ENCODE measurements at places on chromosomes 2 and 18. TPM values are rescaled to one million over a fixed set of nuclear protein-coding genes. Genes with fewer than 3 reads are reported as not detected.

Gene EPAS1
- total RNA-seq = 127 TPM

Gene TMEM163
- total RNA-seq = 2.4 TPM

Gene NTSR2
- total RNA-seq = not detected

Gene TMEM200C
- not detected for total RNA-seq

Gene DYNAP
- total RNA-seq = not detected

Gene EGR4
- not detected for total RNA-seq

Gene ADRA2B
- total RNA-seq = 0.55 TPM

Gene IL1R2
- 3.8 TPM for total RNA-seq
